Brain (organoid and tissue), 16 donors: ENCODE measurements at places on chromosomes 16 and 17. TPM values are rescaled to one million over a fixed set of nuclear protein-coding genes. Genes with fewer than 3 reads are reported as not detected.

DNA sequence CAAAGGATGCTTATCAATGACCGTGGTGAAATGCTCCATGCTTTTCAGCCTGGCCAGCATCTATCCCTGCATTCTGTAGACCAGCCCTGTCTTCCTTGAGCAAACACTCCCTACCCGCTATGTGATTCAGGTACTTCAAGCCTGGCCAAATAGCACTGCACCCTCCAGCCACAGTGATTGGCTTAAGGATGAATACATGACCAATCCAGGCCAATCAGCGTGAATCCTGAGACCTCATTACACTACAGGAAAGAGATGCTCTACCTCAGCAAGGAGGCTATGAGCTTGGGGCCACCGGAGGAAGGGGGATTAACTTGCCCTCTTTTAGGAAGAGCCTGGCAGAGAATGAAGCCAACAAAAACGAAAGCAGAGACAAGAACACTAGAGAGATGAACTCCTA is 162.5 kb downstream of the ZNF423 start:
- no peak for DNase-seq

- DNase-seq, result no peak
These were observed 29.9 kb upstream of the BCAS3 start for GRCh38 chr17:60647705-60648104.

GRCh38 chr17:1485423-1486376 is 6.8 kb downstream of the MYO1C start:
- no peak for DNase-seq

- no peak for DNase-seq
These were observed 1431.3 kb upstream of the CDH8 start for GRCh38 chr16:63467513-63467912.

The AIPL1 gene
- polyA plus RNA-seq, result not detected

The HS3ST3A1 gene
- polyA plus RNA-seq, result 0.32 TPM

The MPV17L gene
- 2.1 TPM for polyA plus RNA-seq

The STH gene
- polyA plus RNA-seq, result not detected

DNA sequence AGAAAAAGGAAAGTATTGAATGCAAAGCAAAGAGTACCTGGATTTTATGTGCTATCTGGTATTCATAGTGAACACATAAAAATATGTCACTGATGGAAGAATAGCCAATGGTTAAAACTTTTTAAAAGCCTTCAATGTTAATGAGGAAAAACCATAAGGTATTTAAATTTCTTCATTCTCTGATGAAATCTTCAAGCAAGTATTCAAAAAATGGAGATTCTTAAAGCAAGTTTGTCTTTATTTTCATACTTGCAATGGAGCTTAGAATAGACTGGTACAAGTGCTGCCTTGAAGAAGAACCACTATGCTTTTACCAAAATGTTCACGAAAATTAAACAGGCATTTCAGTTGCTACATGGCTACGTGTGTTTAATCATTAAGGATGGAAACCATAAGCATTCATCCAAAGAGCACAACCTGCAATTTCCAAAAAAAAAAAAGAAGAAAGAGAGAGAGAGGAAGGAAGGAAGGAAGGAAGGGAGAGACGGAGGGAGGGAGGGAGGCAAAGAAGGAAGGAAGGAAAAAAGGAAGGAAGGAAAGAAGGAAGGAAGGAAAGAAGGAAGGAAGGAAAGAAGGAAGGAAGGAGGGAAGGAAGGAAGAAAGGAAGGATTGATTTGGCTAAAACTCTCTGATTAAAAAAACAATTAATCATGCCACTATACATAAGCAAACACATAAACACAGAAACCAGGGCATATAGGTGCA is 17.6 kb downstream of the HS3ST3A1 start:
- DNase-seq, result no peak

- peak; percentile 13 for DNase-seq
These were observed 2.1 kb downstream of the PRKCA start for GRCh38 chr17:66304304-66305174.

The MARF1 gene
- polyA plus RNA-seq, result 31.6 TPM

DNA sequence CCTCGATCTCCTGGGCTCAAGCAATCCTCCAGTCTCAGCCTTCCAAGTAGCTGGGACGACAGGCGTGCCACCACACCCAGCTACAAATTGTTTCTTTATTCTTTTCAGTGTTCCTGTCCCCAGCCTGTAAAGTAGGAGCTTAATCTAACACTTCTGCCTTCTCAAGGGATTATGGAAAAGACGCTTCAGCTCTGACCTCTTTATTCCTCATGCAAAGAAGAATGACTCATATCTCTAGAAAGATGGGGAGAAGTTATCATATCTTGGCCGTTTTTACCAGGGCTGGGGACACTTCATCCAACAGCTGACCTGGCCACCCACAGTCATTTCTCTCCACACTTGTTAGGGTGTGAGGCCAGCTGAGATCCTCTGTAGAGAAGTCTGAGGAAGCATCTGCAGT is 172.6 kb downstream of the HAPSTR1 start:
- DNase-seq, result no peak

DNA sequence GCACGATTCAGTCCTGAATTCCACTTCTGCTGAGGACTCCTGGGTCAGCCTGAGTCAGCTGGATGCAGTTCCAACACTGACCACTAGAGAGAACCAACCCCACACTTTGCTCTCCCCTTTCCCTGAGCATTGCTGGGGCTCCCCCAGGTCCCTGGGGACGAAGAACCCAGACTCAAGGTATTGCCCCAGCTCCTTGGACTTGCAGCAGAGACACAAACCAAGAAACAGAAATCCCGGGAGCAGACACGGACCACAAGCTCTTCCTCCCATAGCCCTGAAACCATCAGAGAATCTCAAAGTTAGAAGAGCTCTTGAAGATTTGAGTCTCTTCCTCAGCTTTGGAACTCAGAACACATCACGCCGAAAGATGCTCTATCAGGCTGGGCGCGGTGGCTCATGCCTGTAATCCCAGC is 678 bp upstream of the GH1 start:
- DNase-seq, result peak; percentile 19

- no peak for DNase-seq
These were observed 24.9 kb downstream of the AMFR start for GRCh38 chr16:56400458-56400857.

The ADAMTS18 gene
- 3.7 TPM for polyA plus RNA-seq

DNA sequence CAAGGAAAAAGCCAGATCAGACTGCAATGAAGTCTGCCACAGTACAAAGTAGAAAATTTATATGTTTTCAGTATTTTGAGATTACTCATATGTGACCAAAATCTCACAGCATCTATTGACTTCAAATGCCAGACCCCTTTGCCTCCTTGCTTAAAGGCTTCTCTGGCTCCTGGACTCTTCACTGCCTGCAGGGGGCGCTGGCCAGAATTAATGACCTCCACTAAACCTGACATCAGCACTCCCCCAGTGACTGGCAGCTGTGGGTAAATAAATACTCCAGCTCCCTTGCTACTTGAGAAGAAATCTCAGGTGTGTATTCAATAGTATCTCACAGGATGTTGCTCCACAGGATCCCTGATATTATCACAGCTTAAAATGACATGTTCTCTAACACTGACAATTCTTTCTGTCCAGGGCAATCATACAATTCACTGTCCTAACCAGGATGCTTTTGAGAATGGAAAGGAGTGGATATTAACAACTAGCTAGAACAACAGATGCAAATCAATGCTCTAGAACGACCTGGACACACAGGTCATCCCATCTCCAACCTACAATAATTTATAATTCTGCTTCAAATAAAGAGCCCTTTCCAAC is 4.0 kb downstream of the BECN1 start:
- peak; percentile 54 for DNase-seq
